Inflammatory macrophage treated with lipopolysaccharide for 4 hours (primary cell): ENCODE measurements at places on chromosomes 16 and 17.

GRCh38 chr17:78557598-78558039, 19.6 kb downstream of the DNAH17 start:
- peak; percentile 45 for DNase-seq

- no peak for DNase-seq
These were observed 22.7 kb downstream of the PLEKHG4 start for GRCh38 chr16:67302076-67302475.

GRCh38 chr16:860891-861290, 60.4 kb upstream of the GNG13 start:
- no peak for DNase-seq

- DNase-seq: peak; percentile 27
These were observed 10.3 kb downstream of the ITGAX start for GRCh38 chr16:31365131-31365865.

GRCh38 chr16:844638-845350, 44.3 kb upstream of the GNG13 start:
- no peak for DNase-seq

DNA sequence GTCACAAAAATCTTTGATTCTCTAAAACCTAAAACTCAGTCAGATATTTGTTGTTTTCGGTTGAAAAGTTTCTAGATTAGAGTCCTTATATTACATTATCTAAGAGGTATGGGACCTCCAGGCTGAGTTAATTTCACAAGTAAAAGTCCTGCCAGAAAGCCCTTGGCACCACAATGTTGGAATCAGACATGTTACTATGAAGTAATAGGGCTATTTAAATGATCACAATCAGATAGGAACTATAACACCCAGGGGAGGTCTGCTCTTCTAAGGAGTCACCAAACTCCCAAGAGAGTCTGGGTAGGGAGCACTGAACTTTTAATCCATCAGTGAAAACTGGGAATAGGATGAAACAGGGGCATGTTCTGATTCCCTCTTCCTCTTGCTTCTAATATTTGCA, 54.2 kb downstream of the WIPI1 start:
- no peak for DNase-seq

DNA sequence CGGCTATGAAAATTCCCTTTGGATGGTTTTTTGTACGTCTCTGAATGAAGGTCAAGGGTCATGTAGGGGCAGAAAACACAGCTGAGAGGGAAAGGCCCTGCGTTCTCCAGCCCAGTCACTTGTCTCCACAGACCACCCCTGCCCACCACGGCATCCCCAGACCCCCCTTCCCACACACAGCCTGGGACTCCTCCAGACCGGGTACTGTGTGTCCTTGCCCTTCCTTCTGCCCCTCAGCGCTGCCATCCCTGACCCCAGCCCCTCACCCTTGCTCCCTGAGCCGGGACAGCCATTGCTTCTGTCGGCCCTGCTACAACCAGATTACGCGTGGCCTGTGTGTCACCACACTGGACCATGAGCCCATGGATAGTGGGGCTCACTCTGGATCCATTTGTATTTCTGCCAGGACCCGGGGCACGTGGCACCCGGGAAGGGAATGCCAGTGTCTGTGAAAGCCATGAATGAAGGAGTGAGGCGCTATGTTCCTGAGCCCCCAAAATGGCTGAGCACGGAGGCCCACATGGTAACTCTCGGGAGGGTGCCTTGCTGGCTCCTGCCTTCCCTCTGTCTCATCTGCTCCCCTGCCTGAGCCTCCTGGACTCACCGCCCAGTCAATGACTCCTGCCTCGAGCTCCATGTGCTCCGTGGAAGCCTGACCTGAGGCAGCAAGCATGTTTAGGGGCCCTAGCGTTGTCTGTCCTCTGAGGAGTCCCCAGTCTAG, 139.1 kb upstream of the FOXF1 start:
- DNase-seq: no peak

- DNase-seq: no peak
These were observed 95.7 kb downstream of the SLC39A11 start for GRCh38 chr17:72996791-72997190.

DNA sequence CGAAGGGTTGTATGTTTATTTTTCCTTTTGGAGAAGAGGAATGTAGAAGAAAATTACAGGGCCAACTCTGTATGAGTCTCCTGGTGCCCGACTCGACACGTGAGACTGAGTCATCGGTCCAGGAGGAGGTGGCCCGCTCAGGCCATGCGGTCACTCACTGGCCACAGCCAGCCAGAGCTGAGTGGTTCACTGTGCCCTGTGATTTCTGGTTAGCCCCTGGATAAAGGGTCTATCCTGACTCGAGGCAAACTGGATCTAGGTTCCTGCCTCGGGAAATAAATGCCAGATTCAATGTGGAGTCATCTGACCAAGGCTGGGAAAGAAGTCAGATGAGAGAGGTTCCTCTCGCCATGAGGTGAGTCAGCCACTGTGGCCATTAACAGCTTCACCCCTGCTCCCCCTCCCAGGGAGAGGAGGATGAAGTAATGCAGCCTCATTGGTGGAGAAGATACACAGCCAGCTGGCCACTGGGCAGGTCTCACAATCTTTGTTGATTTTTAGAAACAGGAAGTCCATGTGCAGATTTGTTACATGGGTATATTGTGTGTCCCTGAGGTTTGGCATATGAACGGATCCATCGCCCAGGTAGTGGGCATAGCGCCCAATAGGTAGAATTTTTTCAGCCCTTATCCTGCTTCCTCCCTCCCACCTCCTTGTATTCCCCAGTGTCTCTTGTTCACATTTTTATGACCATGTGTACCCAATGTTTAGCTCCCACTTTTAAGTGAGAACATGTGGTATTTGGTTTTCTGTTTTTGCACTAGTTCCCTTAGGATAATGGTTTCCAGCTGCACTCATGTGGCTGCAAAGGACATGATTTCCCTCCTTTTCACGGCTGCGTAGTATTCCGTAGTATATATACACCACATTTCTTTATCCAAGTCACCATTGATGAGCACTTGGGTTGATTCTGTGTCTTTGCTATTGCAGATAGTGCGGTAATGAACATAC, 21.7 kb upstream of the USP36 start:
- peak; percentile 97 for DNase-seq

DNA sequence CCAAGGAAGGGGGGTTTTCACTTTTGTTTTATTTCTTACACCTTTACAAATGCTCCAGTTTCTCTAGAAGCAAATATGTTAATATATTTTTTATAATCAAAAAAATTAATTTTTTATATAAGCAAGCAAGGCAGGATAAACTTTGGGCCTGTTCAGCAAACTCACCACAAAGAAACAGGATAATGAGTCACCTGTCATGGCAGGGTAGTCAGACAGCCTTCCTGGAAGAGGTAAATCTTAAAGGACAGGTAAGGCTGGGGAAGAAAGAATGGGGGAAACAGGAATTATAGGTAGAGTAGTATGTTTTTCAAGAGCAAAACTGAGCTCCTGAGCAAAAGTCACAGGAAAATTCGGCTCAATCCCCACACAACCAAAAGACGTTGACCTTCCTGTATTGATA, 186.3 kb upstream of the SOX9 start:
- DNase-seq: no peak

- no peak for DNase-seq
These were observed 46.0 kb downstream of the HNF1B start for GRCh38 chr17:37698911-37699255.

- DNase-seq: no peak
These were observed 7.8 kb downstream of the HSPB9 start for GRCh38 chr17:42130310-42130936.

GRCh38 chr16:77408607-77409006, 26.2 kb downstream of the ADAMTS18 start:
- DNase-seq: no peak

DNA sequence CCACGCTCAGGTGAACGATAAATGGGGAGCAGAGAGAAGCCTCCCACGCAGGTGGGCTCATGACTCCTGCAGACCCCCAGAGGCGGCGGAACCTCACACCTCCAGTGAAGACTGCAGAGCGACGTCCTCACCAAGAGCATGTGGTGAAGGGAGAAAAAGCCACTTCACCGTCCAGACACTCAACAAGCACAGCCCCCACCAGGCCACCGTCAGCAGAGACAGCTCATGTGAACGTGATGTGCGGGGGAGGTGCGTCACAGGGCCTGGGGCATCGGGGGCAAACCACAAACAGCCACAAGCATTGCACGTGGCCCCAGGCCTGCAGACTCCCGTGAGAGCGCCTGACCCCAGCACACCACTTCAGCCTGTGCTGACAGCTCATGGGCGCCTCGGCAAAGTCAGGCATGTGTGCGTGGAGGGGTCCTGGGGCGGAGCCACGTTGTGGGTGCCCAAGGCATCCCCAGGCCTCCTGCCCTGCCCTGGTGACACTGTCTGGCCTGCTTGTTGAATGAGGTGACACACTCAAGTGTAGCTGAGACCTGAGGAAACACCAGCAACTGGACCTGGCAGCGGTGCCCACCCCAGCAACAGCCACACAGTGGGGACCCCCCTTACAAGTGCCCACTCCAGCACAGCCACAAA, 19.0 kb downstream of the LMF1 start:
- no peak for DNase-seq

GRCh38 chr16:87702325-87702811, 63.4 kb downstream of the KLHDC4 start:
- DNase-seq: peak; percentile 28

GRCh38 chr16:83817022-83817421, 9.2 kb downstream of the HSBP1 start:
- no peak for DNase-seq

DNA sequence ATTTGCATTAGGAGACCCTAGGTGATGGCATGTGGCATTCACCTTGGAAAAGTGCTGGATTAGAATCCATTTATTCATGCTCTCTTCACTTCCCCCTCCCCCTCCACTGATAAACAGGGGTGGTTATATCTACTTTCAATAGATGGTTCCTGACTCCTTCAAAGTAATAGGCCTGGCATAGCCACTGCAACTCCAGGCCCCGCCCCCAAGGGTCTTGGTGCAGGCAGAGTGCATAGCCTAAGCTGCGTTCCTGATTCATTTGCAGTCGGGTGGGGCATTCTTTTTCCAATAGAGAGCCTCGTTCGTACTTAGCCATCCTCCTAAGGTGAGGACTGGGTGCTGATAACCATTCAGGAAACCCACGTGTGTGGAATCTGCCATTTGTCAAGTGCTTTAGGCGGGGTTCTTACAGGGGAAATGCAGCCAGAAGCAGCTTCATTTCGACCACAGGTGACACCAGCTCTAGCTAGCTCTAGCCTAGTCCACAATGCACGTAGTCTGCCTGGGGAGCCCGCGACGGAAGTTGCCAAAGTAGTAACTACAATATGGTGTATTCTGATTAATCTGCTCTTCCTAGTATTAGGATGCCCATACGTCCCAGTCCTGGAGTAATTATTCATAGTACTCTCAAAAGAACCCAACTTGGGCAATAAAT, 11.1 kb downstream of the UBE2O start:
- DNase-seq: no peak

GRCh38 chr16:65771707-65772106, 594.8 kb upstream of the CDH5 start:
- DNase-seq: no peak

- peak; percentile 78 for DNase-seq
These were observed 16.6 kb upstream of the DLX4 start for GRCh38 chr17:49952209-49952911.

DNA sequence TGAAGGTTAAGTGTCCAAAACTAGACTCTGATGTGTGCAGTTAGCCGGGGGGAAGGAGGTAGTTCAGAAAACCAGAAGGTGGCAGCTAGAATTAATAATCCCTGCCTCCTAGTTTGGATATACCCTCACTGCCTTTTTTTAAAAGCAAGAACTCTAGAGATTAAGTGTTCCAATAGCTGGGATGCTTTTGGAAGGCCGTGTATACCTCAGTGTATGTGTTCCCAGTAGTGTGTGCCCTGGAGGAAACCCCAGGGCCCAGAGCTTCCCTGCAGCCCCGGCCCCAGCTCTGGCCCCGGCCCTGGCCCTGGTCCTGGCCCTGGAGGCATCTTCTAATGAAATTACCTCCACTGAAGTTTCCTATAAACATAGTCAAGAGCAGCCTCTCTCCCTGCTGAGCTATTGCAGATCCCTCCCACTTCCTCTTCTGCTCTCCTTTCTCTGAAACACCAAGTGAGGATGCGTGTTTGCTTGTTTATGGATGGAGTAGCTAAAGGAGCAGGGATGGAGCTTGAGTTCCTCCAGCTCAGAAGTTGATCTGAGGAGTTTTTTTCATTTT, 130.7 kb downstream of the PRKCA start:
- peak; percentile 48 for DNase-seq

- peak; percentile 16 for DNase-seq
These were observed 43.2 kb downstream of the RAI1 start for GRCh38 chr17:17724307-17725010.

- no peak for DNase-seq
These were observed 386.7 kb upstream of the ZFHX3 start for GRCh38 chr16:73434621-73435020.

GRCh38 chr16:49940464-49941224, 84.4 kb upstream of the CNEP1R1 start:
- no peak for DNase-seq

GRCh38 chr16:27106305-27106704, 39.6 kb downstream of the C16orf82 start:
- no peak for DNase-seq

DNA sequence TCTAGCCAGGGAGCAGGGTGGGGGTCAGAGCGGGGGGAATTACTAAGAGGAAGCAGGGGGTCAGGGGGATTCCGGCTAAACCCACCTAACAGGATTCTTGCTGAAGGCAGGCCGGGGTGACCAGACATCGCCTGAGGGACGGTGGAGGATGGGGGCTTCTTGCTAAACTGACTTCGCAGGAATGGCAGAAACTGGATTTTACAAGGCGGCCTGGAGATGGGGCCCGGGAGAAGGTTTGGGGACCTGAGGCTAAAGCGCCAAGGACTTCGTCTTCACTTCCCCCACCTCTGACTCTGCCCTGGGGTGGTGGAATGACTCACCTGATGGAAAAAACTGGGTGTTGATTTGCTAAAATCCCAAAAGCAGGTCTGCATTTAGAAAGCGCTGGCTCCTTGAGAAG, 23.5 kb downstream of the LGALS3BP start:
- no peak for DNase-seq

DNA sequence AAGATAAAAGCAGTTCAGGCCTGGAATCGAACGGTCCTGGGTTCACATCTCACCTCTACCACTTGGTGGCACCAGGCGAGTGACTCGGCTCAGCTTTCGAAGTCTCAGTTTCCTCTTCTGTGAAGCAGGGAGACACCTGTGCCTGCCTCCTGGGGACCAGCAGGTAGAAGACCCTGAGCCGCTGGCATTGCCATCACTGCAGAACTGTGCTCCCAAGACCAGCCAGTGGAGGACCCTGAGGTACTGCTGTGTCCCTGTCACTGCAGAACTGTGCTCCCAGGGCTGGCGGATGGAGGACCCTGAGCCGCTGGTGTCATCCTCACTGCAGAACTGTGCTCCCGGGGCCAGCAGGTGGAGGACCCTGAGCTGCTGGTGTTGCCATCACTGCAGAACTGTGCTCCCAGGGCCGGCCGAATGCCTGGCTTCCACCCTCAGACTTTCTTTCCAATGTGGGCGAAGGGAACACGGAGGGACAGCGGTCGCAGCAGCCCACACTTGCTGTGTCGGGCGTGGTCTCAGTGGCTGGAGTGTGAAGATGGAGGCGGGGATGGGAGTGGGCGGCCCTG, 8.7 kb upstream of the SLC7A5 start:
- peak; percentile 32 for DNase-seq
